ENCODE measurements at places on chromosomes 6 and 20. TPM values are rescaled to one million over a fixed set of nuclear protein-coding genes. Genes with fewer than 3 reads are reported as not detected.

Gene GGTLC1
- not detected for total RNA-seq

Gene LY6G6D
- total RNA-seq: not detected

Gene LRFN2
- total RNA-seq: not detected

Gene SLC44A4
- total RNA-seq: 0.22 TPM

Gene TCP11
- 0.11 TPM for total RNA-seq

Gene RMND1
- total RNA-seq: 61.2 TPM

Measured in articular chondrocyte of knee joint (primary cell).